ENCODE measurements at places on chromosomes 2 and 18.

DNA sequence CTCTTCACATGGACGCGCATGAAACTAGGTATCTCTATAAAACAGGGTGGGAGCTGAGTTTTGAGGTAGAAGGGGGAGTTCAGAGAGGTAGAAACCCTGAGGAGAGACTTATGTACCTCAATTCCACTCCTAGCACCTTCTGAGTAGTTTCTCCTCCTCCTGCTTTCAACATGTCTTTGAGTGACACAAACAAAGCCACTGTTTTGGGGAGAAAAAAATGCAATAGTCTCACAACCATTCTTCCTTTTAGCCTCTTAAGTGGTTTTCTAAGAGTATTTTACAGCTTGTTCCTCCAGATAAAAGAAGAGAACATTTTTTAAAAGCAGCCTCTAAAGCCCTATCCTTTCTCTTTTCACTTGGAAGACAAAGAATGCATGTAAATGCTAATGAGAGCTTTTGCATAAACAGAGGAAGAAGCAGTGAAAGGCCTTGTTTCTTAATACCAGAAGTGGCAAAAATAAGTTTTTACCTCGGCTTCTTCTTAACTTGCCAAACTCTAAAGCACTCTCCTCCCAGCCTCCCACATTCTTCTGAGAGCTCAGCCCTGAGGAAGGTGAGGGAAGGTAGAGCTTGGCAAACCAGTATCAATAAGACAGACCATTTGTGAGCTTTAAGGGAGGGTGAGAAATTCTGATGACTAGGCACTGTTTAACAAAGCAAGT is 1304.4 kb upstream of the ACVR2A start:
- no peak for DNase-seq

GRCh38 chr2:74860521-74860920 is 26.6 kb downstream of the HK2 start:
- DNase-seq, result no peak

DNA sequence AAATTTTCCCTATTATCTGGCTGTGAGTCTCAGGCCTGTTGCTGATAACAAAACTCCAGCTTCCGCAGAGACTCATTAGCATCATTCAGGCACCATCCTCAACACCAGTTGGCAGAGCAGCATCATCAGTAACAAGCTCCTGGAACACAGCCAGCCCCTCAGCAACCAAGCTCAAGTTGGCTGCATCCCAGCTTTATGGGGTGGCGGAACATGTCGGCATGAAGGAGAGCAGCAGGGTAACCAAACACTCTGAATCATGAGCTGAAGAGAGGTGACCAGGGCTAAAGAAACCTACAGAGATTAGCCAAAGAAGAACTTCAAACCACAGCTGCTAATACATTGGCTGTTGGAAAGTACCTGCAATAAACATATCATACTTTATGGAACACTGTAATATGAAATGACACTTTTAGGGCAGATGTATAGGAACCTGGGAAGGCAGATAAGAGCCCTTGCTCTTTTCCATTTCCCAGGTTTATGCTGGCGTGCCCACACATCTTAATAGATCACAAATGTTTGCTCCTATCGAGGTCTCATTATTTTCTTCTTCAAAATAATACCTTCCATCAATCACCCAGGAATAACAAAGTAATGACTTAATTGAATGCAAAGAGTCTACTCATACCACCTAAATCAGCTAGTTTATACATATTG is 63.8 kb downstream of the PDE11A start:
- no peak for DNase-seq

DNA sequence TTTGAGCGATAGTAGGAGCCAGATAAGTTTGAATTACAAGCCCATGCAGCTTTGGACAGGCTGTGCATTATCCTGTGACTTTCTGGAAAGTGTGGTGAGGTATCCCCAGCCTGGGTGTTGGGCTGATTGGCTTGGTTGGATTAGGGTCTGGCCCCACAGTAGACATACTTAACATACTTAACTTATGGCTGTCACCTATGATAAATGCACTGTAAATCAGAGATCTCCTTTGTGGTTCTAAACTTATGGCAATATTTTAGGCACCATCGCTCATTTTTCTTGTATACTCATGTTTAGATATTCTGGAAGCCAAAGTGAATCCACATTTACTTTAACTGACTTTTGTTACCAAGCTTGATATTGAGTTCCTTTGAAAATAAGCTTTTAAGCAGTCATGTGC is 54.8 kb downstream of the SPTBN1 start:
- DNase-seq, result no peak

DNA sequence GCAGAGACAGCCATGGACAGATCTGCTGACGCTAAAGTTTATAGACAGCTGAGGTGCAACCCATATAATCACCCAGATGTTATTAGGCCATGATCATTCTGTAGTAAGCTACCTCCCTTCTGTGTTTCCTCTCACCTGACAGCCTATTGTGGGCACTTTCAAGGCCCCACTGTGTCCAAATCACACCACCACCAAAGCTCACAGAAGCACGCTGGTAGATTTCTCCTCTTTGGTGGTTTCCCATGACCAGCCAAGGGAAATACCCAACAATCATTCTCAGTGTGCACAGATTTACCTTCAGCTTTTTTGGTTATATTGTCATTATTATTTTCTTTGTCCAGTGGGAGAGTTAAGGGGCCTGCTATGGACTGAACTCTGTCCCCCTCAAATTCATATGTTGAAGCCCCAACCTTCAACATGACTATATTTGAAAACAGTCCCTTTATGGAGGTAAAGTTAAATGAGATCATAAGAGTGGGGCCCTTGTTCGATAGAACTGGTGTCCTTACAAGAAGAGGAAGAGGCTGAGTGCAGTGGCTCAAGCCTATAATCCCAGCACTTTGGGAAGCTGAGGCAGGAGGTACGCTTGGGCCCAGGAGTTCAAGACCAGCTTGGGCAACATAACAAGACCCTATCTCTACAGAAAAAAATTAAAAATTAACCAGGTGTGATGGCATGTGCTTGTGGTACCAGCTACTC is 74.0 kb upstream of the MSH6 start:
- DNase-seq, result no peak

GRCh38 chr2:85591563-85591962 is 4.0 kb upstream of the RNF181 start:
- DNase-seq, result no peak

- no peak for DNase-seq
Observed at GRCh38 chr2:8509621-8510020, 172.2 kb upstream of the ID2 start.

- no peak for DNase-seq
Observed at GRCh38 chr2:198368089-198368488, 563.7 kb downstream of the PLCL1 start.

DNA sequence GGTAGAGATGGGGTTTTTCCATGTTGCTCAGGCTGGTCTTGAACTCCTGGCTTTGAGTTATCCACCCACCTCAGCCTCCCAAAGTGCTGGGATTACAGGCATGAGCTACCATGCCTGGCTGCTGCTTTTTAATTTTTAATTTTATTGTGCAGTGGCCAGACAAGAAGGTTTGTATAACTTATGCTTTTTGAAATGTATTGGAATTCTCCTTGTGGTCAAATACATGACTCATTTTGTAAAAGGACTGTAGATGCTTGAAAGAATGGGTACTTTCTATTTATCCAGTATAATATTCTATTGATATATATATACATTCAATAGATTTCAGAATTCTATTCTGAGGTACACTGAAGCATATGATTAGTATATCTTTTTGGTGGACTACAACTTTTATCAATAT is 82.6 kb upstream of the ST3GAL5 start:
- no peak for DNase-seq

GRCh38 chr2:7378591-7378990 is 461.4 kb downstream of the RNF144A start:
- DNase-seq, result no peak

DNA sequence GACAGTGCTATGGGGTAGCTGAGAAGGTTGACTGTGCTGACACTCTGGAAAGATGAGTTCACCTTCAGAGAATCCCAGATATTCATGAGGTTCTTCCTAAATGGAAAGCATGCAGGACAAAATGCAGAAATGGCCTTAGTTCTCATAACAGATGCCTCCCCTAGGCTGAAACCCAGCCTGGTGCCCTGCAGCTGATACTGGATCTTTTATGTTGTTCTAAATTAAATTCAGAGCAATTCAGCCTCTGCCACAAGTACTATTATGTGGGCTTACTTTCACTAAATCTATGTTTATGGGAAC is 172.0 kb upstream of the SERPINE2 start:
- DNase-seq, result no peak

Measured in stimulated activated CD4-positive, alpha-beta T cell treated with anti-CD3 and anti-CD28 coated beads, Interleukin-15, amount 100 ng/mL, for 24 hours (primary cell).